ENCODE measurements at places on chromosomes 2 and 18.

- no peak for DNase-seq
These were observed 24.3 kb downstream of the TMEM237 start for GRCh38 chr2:201618744-201619662.

DNA sequence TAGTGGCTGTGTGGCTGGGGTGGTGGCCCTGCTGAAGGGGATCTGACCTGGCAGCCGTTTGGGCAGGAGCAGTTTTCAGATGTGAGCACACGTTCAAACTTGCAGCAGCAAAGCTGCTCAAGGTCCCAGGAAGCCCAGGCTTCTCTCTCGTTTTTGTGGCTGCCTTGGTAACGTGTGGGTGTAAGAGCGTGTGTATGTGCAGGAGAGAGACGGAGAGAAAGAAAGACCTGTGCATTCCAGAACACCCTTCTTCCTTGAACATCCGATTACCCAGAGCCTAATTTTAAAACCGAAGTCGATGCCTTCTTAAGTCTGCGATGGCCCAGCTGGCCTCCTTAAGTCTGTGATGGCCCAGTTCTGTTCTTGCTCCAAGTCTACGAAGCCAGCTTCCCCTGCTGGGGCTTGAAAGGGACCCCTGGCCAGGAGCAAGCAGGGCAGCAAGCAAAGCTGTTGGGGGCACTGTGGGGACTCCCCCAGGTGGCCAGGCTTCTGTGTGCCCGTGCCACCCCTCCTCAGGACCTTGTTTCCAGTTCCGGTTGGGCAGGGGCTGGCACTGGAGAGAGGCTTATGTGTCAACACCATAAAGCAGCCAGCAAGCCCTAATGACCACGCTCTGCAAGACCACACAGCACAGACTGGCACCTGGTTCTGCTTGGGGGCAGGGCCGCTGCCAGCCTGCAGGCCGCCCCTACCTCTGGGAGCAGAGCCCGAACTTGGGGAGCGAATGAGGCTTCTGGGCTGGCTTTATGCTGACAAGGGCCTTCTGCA is 55.8 kb upstream of the ALPP start:
- DNase-seq: no peak

DNA sequence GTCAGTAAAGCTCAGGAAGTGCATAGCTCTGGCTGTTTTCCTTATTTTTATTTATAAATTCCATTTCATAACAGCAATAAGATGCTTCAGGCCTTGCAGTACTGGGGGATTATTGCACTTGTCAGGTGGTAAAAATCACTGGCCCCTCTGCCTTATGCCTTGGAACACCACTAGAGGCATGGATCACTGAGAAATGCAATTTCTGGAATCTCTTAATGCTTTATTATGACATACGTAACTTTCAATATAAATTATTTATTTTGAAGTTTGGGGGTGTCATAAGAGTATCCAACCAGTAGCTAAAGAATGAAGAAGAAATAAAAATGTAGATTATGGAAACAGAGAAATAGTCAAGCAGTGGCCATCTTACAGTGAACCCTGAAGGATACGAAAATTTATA is 183.1 kb downstream of the FIGN start:
- no peak for DNase-seq

- DNase-seq: no peak
These were observed 25.7 kb downstream of the CCBE1 start for GRCh38 chr18:59671551-59671950.

DNA sequence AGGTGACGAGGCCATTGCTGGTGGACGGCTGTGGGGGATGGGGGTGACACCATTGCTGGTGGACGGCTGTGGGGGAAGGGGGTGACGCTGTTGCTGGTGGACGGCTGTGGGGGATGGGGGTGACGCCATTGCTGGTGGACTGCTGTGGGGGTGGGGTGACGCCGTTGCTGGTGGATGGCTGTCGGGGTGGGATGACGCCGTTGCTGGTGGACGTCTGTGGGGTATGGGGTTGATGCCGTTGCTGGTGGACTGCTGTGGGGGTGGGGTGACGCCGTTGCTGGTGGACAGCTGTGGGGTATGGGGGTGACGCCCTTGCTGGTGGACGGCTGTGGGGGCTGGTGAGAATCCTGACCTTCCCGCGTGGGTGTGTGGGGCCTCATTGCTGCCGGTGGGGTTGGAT is 47.1 kb downstream of the CTDP1 start:
- no peak for DNase-seq

DNA sequence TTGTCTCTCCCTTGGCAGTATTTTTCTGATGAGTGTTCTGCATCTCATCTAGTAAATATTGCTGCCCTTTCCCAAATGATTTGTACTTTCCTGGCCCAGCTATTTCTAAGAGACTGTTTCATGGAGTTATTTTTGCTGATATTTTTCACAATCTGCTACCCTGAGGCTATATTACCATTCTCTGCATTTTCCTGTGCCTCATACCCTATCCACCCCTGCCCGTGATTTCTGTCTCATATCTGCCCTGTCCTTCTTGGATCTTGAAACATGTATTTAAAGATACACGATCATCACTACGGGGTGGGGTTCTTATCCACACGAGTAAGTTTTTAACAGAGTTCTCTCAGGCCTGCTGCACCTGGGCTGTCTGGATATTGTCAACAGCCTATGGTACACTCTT is 89.6 kb upstream of the EPAS1 start:
- no peak for DNase-seq

DNA sequence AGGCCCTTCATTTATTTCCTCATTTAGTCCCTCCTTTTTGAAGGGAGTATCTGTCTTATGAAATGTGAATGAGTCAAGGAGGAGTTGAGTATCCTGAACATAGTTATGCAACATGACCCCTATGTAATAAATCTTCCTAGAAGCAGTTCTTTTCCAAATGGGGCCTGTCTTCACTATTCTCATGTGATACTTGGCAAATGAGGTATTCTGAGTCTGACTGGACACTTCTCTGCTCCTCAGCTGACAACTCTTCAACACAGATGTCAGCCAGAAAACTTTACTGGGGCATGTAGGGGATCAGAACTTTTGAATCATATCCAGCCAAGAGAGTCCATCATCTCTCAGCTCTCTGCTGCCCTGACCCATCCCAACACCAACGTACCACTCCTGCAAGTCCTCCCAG is 291.6 kb downstream of the ZNF385B start:
- DNase-seq: peak; percentile 35

DNA sequence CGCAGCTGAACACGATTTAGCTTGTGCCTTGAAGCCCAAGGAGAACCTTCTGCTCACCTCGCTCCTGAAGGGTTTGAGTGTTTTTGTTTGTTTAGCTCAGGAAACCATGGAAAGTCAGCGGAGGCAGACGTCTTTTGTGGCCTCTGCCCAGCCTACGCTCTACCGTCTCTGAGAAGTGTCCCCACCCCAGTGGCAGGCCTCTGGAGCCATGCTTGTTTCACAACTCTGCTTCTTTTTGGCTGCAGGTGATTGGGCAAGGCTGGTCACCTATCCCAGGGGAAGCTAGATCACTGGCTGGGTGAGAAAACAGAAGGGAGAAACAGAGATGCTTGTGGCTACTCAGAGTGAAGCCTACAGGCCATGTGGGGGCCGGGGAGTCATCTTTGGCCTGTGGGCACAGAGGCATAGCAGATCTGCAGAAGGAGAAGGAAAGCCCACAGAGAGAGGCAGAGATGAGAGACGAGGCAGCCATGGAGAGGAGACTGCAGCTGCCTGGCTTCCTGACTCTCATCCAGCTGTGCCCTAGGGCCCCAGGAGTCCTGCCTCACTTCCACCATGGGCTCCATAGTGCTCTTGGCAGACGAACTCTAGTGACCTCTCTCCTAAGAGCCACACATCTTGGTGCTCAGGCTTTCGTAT is 50.1 kb downstream of the CIB4 start:
- DNase-seq: no peak

All from OCI-M1 (cell line).